GM23338 (cell line): ENCODE measurements at places on chromosomes 2 and 18. TPM values are rescaled to one million over a fixed set of nuclear protein-coding genes. Genes with fewer than 3 reads are reported as not detected.

- no peak for DNase-seq
- H3K4me3 ChIP-seq, result no peak overlapping the region
- no peak overlapping the region for H3K27ac ChIP-seq
- no peaks in the 10 kb centered on the region for H3K27me3 ChIP-seq
- no peaks in the 10 kb centered on the region for H3K36me3 ChIP-seq
- no peaks in the 10 kb centered on the region for H3K4me1 ChIP-seq
These were observed 185.4 kb downstream of the LDLRAD4 start for GRCh38 chr18:13403786-13404549.

DNA sequence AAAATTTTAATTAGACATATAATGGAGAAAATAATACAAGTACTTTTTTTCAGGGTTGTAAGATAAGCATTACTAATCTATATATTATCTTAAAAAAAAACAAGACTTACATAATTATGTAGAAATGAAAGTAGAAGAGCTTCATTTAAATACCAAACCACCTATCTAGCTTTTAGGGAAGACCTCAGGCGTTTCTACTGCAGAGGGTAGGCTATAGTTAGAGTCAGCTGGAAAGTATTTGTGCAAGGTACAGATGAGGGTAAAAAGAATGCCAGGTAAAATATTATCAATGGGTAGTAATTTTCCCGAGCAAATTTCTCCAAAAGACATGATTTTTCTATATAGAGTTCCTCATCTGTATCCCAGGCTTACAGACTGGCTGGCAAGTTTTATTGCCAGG lies 30.5 kb upstream of the SLC39A10 start:
- H3K36me3 ChIP-seq, result peaks cover 5% of the 10 kb centered on the region; the same call in 1 of the 2 replicates
- peaks cover 11% of the 10 kb centered on the region for H3K4me1 ChIP-seq
- H3K27me3 ChIP-seq, result no peaks in the 10 kb centered on the region
- H3K27ac ChIP-seq, result no peak overlapping the region
- DNase-seq, result no peak

The PMAIP1 gene
- total RNA-seq, result 151 and 156 TPM in 2 replicates

The HNMT gene
- 3.4 and 5.7 TPM in 2 replicates for total RNA-seq

- no peaks in the 10 kb centered on the region for H3K27me3 ChIP-seq
- no peak for DNase-seq
- no peak overlapping the region for H3K4me3 ChIP-seq
These were observed 63.3 kb downstream of the SUCLG1 start for GRCh38 chr2:84395820-84396219.
